Fibroblast of skin of abdomen (primary cell): ENCODE measurements at places on chromosomes 6 and 20.

DNA sequence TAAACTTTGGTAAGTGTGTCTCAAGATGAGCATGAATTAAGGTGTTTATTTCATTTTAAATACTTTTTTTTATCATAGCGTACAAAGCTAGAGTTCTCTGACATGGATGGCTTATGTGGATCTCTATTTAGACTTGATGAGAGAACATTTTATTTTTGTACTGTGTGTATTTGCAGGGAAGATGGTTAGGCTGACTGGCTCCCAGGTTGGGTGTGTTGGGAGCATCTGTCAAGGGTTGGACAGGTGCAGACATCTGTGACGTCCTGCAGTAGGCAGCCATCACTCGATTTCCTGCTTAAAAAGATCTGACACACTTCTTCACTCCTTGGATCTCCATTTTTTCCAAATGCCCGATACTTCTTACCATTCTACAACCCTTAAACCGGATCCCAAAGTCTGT lies 221.9 kb upstream of the QKI start:
- DNase-seq, result no peak

DNA sequence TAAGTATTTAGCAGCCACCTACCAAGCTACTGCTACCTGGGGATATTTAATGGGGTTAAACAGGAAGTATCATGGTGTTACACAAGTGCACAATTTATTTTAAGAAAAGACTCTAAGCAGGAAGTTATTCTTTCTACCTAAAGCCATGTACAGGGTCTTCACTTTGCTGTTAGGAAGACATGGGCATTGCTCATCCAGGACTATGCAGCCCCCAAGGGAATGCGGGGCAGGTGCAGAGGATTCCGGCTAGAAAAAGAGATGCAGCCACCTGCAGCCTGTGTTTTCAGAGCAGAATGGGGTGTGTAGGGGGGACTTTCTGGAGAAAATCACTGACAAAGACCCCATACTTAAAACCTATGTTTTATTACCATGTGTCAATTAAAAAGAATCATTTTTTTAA lies 399.1 kb upstream of the NOX3 start:
- no peak for DNase-seq

GRCh38 chr6:82902290-82902689 lies 163.4 kb downstream of the UBE3D start:
- no peak for DNase-seq

- DNase-seq, result no peak
Measured at GRCh38 chr6:150732765-150733539, 132.6 kb upstream of the MTHFD1L start.

GRCh38 chr20:50919567-50919966 lies 11.7 kb downstream of the ADNP start:
- DNase-seq, result peak; percentile 53

DNA sequence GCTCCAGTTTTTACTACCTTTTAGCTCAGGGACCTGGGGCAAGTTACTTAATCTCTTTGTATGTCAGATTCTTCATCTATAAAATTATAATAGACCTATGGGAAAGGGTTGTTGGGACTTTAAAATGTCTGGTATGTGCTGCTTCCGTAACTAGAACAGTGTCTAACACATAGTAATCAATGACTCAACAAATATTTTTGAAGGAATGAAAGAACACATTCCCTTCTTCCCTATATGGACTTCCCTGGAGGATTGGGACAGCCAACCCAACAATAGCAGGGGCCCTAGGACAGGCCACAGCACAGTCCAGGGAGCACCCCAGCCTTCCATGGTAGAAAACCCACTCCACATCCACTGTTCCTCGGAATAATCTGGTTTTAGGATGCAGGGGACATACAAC lies 50.7 kb upstream of the TPD52L1 start:
- DNase-seq, result peak; percentile 96

GRCh38 chr6:117550078-117550600 lies 52.2 kb downstream of the GOPC start:
- no peak for DNase-seq

DNA sequence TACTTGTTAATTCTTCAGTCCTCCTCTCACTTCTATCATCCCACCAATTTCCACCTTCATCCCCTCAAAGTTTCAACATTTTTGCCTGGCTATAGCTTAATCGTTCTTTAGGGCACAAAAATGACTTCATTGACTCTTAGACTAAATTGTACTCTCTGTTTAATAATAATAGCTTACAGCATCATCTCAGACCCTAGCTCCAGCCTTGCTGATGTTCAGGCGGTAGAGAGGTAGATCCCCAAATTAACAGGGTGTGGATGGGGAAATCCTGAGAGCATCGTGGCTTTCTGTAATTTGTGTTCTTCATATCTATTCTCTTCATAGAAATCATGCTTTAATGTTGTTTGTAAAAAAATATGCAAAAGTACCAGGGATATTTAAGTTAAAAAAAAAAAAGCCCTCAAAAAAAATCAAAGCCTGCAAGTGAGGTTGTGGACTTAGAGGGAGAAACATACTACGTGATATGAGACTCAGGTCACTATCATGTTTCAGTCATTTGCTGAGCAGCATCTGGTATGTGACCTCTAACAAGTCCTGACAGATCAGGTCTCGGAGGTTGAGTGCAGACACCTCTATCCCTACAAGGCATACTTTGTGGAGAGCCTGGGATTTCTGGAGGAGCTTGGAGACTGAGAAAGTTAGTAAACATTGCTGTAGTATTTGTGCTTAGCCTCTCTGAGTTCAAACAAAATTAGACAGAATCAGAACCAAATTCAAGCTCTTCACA lies 1063.3 kb upstream of the CITED2 start:
- DNase-seq, result no peak

DNA sequence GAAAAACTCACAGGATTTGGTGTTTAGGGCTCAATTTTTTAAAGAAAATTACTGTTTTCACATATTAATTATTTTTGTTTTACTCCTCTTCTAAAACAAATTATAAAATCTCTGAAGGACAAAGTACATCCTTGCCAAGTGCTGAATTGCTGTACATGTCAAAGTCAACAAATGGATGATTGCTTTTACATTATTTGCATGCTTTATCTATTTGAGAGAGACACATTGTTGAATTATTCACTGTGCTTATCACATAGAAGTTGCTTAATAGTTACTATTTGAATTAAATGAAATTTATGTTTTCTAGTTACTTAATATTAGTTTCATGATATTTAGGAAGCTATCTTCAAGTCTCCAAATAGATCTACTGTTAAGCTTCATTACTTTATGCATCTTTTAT lies 318.6 kb upstream of the PTCHD4 start:
- DNase-seq, result no peak

DNA sequence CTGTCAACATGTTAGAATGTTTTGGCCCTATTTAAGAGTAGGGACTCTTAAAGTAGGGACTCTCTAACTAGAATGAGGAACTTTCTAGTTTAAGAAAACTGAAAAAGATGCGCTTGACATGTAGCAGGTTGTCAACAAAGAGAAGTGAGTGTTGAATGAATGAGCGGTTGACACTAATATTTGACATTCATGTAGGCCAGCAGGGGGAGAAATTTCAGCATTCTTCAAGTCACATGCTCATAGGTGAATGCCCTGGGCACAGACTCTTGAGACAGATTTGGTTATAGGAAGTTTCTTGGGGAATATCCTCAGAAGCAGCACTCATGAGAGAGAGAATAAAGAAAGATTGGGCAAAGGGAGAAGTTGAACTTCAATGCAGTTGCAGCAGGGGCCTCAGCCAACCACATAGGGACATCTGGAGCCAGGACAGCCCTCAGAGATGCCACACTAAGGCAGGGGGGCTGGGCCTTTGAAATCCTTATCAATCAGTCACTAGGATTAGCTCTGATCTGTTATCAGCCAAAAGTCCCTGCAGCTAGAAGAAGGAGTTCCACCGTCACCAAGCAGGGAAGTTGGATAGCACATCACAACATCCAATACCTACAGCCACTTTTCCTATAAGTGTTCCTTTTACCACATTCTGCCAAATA lies 145.1 kb upstream of the FKBP1C start:
- no peak for DNase-seq

DNA sequence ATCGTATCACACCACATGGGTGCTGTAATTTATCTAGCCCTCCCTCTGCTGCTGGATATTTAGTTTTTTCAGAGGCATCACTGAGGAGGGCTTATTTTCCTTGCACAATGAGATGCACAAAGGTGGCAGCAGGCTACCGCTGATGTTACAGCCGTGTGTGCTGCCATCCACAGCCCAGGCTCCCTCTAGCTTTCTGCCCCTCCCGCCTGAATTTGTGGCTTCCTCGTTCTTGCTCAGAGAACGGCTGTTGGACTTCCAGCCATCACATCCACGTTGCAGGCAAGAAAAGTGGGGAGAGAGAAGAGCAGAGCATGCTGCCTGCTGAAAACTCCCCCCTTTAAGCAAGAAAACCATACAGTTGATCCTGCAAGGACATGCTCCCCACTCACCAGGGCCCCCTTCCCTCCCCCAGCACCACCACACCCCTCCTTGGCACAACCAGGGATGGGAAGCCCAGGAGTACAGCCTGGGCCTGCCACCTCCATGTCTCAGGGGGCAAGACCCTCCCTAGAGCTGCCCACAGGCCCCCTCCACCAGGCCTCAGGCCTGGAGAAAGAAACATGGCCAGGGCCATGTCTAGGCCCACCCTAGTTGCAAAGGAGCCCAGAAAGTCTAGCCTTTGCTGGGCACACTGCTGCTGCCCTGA lies 102.6 kb downstream of the MRPL14 start:
- DNase-seq, result peak; percentile 59

- no peak for DNase-seq
Measured at GRCh38 chr20:14632906-14633305, 295.5 kb upstream of the FLRT3 start.

DNA sequence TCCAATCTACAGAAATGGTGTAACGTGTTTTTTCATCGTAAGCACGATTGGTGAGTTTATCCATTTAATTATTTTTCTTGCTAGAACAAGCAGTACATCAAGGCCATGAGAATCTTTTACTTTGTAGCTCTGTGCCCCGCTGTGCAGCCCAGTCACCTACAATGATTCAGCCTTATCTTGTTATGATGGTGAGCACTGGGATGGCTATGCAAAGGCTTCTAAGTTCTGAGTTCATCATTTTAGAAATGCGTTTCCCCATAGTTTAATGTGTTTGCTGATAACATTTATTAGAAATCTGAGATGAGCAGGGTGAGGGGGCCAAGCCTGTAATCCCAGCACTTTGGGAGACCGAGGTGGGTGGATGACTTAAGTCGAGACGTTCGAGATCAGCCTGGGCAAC lies 111.8 kb upstream of the QKI start:
- no peak for DNase-seq

- DNase-seq, result no peak
Measured at GRCh38 chr6:50147371-50147770, 97.6 kb upstream of the DEFB112 start.

GRCh38 chr6:104625536-104625935 lies 234.2 kb downstream of the HACE1 start:
- DNase-seq, result peak; percentile 75

DNA sequence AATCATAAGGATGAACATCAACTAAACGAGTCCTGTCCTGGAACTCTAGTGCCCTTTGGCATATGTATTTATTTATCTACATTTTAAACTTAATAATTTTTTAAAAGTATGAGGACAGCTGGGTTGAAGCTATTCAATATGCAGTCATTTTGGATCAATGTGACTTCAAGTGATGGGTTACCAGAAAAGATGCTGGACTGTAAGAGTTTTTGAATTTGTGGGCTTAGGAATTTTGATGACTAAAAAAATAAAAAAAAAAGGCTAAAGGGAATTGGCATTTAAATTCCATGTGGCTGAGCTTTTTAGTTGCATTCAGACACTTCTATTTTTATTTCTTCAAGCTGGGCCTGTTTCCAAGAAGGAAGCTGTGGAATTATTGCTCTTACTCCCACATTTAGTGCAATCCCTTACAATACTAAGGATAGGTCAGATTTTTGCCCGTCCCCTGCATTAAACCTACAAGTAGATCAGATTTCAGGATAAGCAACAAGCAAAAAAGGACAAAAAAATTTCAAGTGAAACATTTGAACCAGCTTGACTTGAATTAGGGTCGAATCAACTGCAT lies 704.2 kb upstream of the CITED2 start:
- peak; percentile 99 for DNase-seq

- DNase-seq, result no peak
Measured at GRCh38 chr6:168126566-168127383, 47.8 kb upstream of the FRMD1 start.

DNA sequence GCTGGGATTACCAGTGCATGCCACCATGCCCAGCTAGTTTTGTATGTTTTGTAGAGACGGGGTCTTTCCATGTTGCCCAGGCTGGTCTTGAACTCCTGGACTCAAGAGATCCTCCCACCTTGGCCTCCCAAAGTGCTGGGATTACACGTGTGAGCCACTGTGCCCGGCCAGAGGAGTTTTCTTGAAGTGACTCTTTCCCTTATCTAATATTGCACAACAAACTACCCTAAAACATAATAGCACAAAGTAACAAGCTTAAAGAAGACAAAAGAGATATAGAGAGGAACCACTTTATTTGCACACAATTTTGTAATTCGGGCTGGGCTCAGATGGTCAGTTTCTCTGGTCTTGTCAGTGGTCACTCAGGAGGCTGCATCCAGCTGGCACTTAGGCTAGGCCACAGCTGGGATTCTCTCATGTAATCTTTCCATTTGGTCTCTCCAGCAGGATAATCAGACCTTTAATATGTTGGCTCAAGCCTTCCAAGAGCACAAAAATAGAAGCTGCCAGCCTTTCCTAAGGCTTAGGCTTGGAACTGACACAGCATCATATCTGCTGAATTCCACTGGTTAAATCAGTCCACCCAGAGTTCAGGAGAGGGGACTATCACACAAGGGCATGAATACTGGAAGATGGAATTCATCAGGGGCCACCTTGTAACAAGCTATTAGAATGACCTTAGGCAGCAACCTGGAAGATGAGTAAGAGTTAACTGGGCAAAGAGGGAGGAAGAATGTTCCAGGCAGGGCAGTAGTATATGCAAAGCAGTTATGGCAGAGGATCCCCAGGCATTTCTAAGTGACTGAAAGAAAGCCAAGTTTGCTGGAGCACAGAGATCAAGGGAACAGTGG lies 56.7 kb upstream of the PNRC1 start:
- no peak for DNase-seq

- no peak for DNase-seq
Measured at GRCh38 chr20:18727032-18727508, 86.5 kb upstream of the SCP2D1 start.

DNA sequence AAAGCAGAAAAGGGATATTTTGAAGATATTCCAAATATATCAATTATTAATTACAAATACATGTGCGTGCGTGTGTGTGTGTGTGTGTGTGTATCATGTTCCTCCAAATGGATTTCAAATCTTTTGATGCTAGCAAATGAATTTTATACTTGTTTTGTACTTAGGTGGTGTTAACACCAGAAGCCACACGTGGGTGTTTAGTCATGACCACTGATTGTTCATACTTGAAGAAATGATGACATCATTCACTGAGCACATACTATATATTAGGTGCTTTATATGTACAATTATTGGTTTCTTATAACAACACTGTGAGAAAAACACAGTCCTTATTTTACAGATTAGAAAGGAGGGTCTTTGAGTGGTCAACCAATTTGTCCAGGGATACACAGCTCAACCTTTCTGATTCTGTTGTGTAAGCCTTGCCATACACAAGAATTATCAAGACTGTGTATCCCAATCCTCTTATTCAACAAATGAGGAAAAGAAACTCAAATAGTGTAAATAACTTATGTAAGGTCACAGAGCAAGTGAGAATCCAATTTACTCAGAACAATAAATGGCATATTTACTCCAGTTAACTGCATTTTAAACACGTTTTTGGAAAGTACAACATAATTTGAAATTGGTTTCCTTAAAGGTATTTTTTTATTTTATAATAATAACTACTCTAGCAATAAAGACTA lies 88.5 kb downstream of the BCAS1 start:
- DNase-seq, result no peak

GRCh38 chr20:723756-724155 lies 44.5 kb downstream of the SLC52A3 start:
- no peak for DNase-seq

GRCh38 chr6:47924001-47924400 lies 142.2 kb downstream of the OPN5 start:
- no peak for DNase-seq
